ENCODE measurements at places on chromosomes 16 and 17.

DNA sequence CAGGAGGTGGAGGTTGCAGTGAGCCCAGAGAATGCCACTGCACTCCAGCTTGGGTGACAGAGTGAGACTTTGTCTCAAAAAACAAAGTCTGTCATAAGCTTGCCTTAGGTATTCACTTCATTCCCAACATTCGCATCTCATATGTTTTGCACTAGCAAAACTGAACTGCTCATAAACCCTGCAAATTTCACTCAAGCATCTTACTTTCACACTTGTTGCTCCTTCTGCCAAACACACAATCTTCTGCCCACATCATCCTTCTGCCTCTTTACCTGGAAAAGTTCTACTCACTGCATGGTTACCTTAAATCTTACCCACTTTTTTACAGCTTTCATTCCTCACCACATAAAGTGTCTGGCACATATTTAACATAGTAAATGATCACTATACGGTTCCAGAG, 152.5 kb downstream of the USP22 start:
- no peak for DNase-seq

- no peak for DNase-seq
Measured at GRCh38 chr16:86508947-86509758, 1.2 kb upstream of the FOXF1 start.

DNA sequence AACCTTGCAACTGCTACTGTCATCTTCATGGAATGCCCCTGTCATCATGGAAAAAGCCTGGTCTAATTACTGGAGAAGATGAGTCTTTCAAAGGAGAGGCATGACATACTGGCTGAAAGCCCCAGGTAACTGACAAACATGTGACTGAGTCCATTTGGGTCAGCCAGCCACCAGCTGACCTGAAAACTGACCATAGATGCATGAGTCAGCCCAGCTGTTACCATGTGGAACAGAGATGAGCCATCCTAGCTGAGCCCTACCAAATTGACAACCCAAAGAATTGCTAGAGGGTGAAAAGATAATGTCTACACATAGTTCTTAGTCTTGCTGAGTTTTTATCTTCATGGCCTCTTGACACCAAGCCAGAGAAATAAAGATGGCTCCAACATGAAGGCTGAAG, 311.8 kb downstream of the UTP18 start:
- no peak for DNase-seq

- no peak for DNase-seq
Measured at GRCh38 chr16:12059216-12059769, 82.8 kb downstream of the SNX29 start.
